ENCODE measurements at places on chromosomes 3 and 15.

DNA sequence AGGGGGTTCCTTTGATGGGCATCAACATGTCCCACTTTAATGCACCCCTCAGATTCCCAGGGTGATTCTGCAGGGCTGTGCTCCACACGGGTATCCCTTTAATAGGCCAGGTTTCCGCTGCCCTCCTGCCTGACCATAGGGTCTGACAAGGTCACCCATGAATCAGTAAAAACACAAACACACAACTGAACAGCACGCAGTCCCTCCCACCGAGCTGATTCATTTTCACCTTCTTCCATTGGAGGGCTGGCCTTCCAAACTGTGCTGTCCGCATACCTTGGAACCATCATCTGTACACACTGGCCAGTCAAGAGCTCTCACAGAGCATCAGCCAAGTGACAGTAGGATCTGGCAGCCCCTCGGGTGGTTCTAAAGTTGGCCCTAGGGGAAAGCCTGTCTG lies 93.7 kb downstream of the FBLN2 start:
- DNase-seq = no peak

GRCh38 chr3:86420990-86421739 lies 569.8 kb downstream of the VGLL3 start:
- DNase-seq = no peak

- DNase-seq = no peak
These were observed 21.1 kb downstream of the CCRL2 start for GRCh38 chr3:46427916-46428833.

- no peak for DNase-seq
These were observed 9.3 kb upstream of the P3H2 start for GRCh38 chr3:190130037-190130436.

DNA sequence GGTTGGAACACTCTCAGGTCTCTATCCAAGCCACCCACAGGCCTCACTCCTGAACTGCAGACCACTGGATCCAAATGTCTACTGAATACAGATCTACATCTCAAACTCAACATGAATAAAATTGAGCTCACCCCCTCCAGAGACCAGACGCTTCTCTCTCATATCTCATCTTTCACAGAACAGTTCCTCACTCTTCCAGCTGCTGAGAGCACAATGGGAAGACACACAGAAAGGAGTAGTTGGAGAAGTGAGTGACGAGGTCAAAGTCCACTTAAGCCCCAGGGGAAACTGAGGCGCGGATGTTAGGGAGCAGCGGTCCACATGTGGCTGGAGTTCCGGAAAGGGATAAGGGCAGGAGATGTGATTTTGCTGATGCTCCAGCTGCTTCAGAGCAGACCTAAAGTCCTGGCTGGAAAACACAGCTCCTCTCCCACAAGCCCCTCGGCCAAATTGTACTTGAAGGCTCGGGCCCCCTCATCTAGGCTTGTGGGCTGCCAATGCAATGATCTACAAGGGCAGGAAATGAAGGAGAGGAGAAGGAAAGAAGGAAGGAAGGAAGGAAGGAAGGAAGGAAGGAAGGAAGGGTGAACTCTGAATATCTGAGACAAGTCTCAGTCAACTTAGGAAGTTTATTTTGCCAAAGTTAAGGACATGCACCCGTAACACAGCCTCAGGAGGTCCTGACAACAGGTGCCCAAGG lies 211.2 kb upstream of the TLE3 start:
- DNase-seq = no peak

DNA sequence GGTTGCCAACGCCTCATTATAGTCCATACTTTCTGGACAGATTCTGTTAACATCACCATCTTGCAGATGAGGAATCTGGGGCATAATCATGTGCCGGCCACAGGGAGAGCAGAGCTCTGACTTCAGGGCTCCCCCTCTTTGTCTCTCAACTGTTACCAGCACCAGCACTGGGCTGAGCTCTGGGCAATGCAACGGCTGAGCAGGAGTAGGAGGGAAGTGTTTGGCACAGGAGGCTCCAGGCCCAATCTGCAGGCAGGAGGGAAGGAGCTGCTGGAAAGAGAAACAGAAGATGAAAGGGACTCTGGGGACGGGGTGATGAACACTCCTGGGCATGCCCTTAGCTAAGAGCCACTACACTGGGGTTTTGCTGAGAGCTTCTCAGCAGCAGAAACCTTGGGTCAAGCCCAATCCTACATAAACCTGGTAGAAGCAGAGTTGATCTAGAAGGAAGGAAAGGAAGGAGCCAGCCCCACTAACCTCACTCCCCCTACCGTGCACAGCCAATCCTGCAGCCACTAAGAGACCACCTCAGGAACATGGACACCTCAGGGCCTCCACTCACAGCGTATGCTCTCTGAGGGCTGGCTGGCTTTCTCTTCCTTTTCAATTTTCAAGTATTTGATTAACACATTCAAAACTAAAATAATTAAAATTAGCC lies 73.1 kb upstream of the SPATA12 start:
- no peak for DNase-seq

DNA sequence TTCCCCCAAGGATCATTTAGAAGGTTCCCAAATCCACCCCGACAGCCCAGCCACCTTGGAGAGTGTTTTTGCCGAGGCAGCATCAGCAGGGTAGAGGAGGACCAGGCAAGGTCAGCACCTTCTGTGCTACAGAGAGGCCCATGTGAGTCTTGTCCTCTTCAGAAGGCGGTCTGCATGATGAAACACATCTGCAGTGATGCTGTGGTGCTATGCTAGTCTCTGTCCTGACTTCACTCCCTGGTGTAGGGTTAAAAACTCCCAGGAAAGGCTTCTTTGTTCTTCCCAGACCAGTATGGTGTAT lies 87.9 kb downstream of the ITPR1 start:
- DNase-seq = no peak

DNA sequence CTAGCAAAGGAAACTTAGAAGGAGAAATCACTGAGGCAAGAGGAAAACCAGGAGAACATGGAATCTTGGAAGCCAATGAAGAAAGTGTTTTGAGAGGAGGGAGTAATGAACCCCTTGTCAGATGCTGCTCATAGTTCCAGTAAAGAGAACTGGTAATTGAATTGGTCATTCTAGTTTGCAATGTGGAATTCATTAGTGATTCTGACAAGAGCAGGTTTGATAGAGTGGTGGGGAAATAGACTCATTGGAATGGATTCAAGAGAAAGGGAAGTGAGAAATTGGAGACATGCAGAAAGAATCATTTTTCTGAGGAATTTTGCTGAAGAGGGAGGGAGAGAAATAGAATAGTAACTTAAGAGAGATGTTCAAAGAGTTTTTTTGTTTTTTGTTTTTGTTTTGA lies 21.0 kb downstream of the GLCE start:
- DNase-seq = no peak

DNA sequence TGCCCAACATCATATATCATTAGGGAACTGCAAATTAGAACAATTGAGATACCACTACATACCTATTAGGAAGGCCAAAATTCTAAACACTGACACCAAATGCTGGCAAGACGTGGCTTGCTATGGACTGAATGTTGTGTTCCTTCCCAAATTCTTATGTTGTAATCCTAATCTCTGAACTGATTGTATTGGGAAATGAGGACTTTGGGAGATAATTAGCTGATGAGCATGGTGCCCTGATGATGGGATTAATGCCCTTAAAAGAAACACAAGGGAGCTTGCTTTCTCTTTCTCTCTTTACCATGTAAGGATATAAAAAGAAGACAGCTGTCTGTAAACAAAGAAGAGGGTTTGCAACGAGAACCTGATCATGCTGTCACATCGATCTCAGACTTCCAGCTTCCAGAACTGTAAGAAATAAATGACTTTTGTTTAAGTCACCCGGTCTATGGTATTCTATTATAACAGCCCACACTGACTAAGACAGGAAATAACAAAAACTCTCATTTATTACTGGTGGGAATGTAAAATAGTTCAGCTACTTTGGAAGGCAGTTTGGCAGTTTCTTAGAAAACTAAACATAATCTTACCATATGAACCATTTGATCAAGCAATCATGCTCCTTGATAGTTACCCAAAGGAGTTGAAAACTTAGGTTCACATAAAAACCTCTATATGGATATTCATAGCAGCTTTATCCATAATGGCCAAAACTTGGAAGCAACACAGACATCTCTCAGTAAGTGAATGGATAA lies 458.3 kb upstream of the CBLB start:
- DNase-seq = no peak

GRCh38 chr15:101464256-101464998 lies 25.1 kb downstream of the PCSK6 start:
- no peak for DNase-seq

DNA sequence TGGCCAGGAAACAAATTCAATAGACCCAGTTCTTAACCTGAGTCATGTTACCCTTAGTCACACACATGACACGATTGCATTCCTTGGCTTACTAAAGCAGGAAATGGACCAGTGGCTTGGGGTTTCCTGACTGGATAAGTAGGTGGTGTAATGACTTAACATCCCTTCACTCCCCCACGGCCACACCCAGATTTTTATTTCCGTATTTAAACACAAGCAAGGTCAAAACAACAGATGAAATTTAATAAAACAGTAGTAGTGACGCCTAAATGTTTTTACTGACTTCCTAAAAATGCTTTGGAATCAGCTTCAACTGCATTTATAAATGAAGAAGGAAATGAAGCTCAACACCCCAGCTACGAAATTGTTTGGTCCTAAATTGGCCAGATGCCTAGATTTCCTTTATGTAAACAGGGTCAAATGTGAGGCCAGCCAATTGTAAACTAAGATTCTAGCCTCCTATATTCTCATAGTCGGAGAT lies 324.3 kb downstream of the CHST2 start:
- DNase-seq = no peak

DNA sequence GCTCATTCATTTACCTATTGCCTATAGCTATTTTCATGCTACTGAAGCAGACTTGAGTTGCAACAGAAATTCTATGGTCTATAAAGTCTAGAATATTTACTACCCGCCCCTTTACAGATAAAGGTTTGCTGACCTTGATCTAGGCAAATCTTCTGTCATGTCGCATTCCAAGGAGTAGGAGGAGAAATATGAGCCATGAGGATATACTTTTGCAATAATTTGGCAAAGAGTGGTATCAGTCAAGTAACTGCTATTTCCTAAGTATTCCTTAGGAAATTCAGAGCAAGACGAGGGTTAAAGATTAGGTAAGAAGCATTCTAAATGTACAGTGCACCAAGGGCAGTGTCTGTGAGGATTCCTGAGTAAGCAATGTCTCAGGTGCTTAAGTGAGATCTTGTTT lies 121.0 kb upstream of the NUDT16 start:
- DNase-seq = no peak

Measured in activated CD4-positive, alpha-beta T cell treated with anti-CD3 and anti-CD28 coated beads, Interleukin-2, amount 50 U/mL, for 48 hours (primary cell).